ENCODE measurements at places on chromosomes 6 and 20. TPM values are rescaled to one million over a fixed set of nuclear protein-coding genes. Genes with fewer than 3 reads are reported as not detected.

Gene IRF4
- total RNA-seq = not detected

Gene FBXO9
- 45.2 TPM for total RNA-seq

Gene ENPP1
- total RNA-seq = 31.3 TPM

Gene CBLN4
- not detected for total RNA-seq

Gene SLC17A4
- total RNA-seq = not detected

Gene SPAG4
- 24.0 TPM for total RNA-seq

Gene LPA
- not detected for total RNA-seq
